ENCODE measurements at places on chromosomes 5 and 9. TPM values are rescaled to one million over a fixed set of nuclear protein-coding genes. Genes with fewer than 3 reads are reported as not detected.

Gene UNC13B
- total RNA-seq: 8.6 TPM

Gene STPG3
- not detected for total RNA-seq

Gene PCDHGA11
- not detected for total RNA-seq

Gene PCDHA9
- total RNA-seq: not detected

Gene GHR
- 0.03 TPM for total RNA-seq

Gene MEIKIN
- not detected for total RNA-seq

Gene FRRS1L
- total RNA-seq: 0.19 TPM

Gene GABRA6
- total RNA-seq: not detected

Gene FAM163B
- not detected for total RNA-seq

Gene ANKRD34B
- total RNA-seq: not detected

Gene POU4F3
- total RNA-seq: 0.10 TPM

Gene IER5L
- total RNA-seq: 52.3 TPM

Gene HSPA9
- total RNA-seq: 329 TPM

Gene PCDHGA12
- total RNA-seq: not detected

Gene DNM1
- 101 TPM for total RNA-seq
